ENCODE measurements at places on chromosomes 6 and 20. TPM values are rescaled to one million over a fixed set of nuclear protein-coding genes. Genes with fewer than 3 reads are reported as not detected.
A peak's percentile ranks its signal among the peaks of the same experiment; 100 is the strongest.

DNA sequence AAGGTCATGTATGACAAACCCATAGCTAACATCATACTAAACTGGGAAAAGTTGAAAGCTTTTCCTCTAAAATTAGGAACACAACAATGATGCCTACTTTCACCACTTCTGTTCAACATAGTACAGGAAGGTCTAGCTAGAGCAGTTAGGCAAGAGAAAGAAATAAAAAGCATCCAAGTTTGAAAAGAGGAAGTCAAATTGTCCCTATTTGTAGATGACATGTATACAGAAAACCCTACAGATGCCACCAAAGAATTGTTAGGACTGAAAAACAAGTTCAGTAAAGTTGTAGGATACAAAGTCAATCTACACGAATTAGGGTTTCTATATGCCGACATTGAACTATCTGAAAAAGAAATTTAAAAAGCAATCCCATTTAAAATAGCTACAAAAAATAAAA lies 89.4 kb upstream of the GLP1R start:
- DNase-seq: no peak

The CCDC170 gene
- total RNA-seq: 0.61 TPM

DNA sequence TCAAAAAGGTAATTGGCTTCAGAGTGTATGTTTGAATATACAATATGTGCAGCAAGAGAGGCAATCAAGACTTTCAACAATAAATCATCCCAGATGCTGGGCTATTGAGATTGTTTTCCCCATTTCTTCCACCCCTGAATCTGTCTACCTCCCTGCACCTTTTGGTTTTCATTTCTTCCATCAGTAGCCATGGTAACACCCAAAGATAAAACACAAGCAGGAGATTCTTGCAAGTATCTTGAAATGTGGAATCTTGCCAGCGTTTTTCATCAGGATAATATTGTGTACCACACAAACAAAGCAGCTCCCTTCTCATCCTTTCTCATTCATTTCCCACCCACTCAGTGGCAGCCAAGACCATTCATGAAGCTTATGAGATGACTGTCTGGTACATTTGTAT lies 73.0 kb upstream of the NRSN1 start:
- no peak for DNase-seq

GRCh38 chr20:49979030-49979832 lies 3.5 kb upstream of the SNAI1 start:
- peak; percentile 65 for DNase-seq

- peak; percentile 83 for DNase-seq
Observed at GRCh38 chr6:158068893-158069799, 87.5 kb downstream of the SYNJ2 start.

The C20orf144 gene
- not detected for total RNA-seq

DNA sequence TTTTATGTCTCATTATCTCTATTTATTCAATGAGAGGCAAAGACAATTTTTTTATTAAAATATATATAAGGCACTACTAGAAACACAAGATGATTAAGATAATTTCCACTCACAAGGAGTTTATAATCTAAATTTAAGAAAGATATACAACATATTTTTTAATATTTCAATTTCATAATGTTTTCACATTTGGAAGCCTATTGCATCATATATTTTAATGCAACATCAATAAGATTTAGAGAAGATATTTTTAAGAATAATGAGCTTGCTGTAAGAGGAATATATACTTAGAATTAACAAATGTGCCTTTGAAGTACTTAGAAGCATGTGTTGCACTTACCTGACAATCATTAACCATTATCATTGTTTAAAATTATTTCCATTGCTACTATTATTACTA lies 597.7 kb upstream of the BTBD3 start:
- DNase-seq: no peak

- no peak for DNase-seq
Observed at GRCh38 chr6:41209547-41210320, 8.8 kb upstream of the TREML2 start.

The CST5 gene
- not detected for total RNA-seq

DNA sequence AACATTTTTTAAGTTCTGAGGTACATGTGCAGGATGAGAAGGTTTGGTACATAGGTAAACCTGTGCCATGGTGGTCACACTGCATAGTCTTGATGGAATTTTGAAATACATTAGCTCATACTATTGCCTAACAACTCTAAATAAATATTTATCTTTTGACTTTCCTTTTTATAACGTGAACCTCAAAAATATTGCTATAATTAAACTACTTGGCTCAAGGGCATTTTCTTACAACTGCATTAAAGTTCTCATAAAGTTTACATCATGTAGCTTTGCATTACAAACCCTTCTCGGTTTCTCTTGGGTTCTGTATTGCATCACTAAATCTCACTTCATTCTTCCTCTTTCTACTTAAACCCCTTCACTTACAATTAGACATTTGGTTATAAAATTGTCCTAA lies 636.0 kb upstream of the PTCHD4 start:
- DNase-seq: no peak

DNA sequence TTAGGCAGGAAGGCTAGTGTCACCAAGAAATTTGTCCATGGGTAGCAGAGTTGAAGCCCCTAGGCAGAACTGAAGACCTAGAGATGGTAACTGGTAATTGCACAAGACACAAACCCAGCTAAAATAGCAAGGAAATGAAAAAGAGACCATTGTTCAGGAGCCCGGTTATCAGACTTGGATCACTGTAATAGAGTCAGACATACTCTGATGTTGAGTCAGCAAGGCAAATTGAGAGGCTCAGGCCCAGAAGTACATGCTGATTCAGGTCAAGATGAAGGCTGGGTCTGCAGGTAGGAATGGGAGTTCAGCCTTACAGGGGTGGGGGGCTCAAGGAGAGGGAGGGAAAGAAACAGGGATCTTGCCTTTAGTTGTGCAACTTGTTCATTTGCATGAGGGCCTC lies 6.5 kb upstream of the TMEM242 start:
- DNase-seq: no peak

DNA sequence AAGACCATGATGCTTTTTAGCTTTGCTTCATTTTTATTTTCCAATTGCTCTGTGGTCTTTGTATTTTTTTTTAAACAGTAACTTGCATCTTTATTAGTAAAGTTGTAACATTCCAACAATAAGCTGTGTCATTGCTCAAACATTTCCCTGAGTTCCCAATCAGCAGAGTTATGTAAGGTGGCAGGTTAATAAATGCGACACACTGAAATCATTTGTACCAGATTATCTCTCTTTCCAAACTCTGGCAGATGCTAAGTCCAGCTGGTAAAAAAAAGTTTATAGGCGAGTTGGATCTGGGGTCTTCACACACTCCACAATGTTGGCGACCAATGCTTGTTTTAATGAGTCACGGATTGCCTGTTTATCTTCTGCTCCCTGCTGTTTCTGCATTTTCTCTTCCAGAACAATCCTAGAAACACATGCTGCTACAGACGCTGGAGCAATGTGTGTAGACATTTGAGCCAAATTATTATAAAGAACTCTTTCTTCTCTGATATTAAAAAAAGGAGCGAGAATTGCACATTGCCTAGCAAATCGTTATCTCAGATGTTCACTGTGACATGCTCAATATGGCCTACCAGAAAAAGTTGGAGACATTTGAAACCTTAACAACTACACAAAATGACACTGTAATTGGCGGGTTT lies 113.6 kb upstream of the IFNGR1 start:
- DNase-seq: no peak

DNA sequence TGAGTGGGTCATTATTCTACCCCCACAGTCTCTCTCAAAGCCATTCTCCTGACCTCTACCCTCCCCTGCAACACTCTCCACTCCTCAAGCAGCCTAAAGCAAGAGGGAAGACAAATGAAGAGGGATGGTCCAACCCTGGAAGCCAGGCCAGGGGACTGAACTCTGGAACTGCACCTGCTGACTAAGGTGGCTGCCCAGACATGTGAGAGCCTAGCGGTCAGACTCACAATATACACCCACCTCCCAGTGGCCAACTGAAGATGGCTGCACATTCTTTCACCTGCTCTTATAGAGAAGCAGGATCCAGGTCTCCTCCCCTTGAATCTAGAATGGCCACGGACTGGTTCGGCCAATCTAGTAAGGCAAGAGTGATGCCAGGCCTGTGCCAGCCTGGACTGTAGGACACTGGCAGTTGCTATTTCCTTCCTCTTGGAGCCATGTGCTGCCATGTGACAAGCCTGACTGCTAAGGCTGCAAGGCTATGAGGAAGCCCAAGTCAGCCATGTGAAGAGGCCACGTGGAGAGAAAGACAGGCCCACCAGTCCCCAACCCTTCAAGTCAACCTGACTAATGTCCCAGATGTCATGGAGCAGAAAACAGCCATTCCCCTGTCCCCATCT lies 31.8 kb downstream of the ACSS1 start:
- peak; percentile 25 for DNase-seq

- no peak for DNase-seq
Observed at GRCh38 chr6:14699803-14700601, 545.9 kb upstream of the JARID2 start.

- peak; percentile 24 for DNase-seq
Observed at GRCh38 chr20:2230726-2231488, 64.9 kb upstream of the TGM3 start.

GRCh38 chr20:43840382-43841070 lies 74.1 kb upstream of the TOX2 start:
- DNase-seq: peak; percentile 51

- peak; percentile 20 for DNase-seq
Observed at GRCh38 chr6:19024737-19025136, 637.6 kb downstream of the RNF144B start.

The L3MBTL1 gene
- not detected for total RNA-seq

The DLGAP4 gene
- 59.5 TPM for total RNA-seq

- DNase-seq: no peak
Observed at GRCh38 chr6:38846844-38847243, 131.7 kb downstream of the DNAH8 start.

All from SJSA1 (cell line).